ENCODE measurements at places on chromosomes 5 and 9.
A peak's percentile ranks its signal among the peaks of the same experiment; 100 is the strongest.

- no peak for DNase-seq
Observed at GRCh38 chr9:79711874-79712273, 140.1 kb downstream of the TLE4 start.

- DNase-seq = no peak
Observed at GRCh38 chr5:170238456-170239196, 5.8 kb downstream of the C5orf58 start.

GRCh38 chr5:4947893-4948536, 192.1 kb upstream of the ADAMTS16 start:
- DNase-seq = no peak

DNA sequence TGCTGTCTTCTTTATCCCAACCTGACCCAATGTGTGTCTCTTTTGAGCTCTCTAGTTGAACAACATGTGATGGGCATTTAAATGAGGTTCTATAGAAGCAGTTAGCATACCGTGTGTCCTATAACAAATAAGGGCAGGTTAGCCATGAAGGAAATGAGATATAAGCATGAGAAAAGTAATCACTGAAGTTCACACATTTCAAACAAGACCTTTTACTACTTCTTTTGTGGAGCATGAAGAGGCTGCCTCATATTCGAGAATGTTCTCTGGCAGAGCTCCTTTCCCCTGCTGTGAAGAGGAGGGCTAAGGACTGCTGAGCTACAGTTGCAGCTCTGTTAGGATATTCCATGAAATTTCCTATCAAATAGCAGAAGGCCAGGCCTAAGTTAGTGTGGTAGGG, 15.2 kb upstream of the SNCAIP start:
- no peak for DNase-seq

- DNase-seq = no peak
Observed at GRCh38 chr5:105978011-105978410, 1692.7 kb downstream of the EFNA5 start.

- peak; percentile 39 for DNase-seq
Observed at GRCh38 chr5:151141535-151141934, 16.0 kb downstream of the ANXA6 start.

DNA sequence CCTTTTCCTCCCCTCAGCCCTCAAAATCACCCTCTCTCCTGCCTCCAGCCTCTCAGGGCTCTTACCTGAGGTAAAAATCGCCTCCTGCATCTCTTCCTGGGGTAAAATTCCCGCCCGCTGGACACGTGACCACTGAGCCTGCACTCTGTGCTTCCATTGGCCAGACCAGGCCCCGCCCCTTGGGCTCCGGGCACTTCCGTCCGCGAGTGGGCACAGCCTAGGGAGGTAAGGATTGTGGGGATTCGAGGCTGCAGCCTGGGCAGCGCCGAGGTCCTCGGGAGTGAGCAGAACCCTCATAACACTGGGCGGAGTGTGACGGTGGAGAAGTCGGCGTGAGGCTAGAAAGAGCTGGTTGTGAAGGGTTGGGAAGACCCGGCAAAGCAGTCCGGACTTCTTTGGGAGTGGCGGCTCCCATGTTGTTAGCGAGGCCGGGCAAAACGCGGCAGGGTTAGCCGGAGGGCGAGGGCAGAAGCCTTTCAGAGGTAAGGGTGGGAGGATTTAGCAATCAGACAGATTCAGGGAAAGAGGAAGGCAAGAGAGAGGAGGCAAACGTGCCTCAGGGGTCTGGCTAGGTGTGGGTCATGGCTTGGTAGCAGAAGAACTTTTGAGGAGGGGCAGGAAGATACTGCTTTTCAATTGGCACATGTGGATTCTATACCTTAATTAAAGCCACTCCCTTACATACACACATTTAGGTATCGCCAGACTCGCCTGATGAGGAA, at the start of gene SHOC1:
TSS of gene SHOC1 (minus strand) at position 103 of the 722 bp plus-strand sequence. CDS start 3,519 bp downstream, outside the sequence.
- no peak for DNase-seq

GRCh38 chr5:88393716-88394535, 125.3 kb upstream of the TMEM161B start:
- no peak for DNase-seq

DNA sequence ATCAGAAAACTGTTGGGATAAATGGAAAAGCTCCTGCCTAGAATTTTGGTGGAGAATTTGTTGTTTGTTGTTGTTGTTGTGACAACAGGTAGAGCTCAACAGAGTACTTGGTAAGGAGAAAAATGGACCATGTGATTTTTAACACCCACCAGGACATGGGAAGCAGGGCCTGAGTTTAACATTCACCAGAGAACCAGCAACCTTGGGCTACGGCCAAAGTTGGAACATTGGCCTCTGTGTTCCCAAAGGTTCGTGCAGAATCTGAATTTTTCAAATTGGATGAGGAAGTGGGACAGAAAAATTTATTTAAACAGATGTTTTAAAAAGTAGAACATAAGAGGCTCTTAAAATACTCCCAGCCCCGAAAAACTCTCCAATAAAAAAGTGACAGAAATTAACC, 127.0 kb downstream of the GNA14 start:
- no peak for DNase-seq

DNA sequence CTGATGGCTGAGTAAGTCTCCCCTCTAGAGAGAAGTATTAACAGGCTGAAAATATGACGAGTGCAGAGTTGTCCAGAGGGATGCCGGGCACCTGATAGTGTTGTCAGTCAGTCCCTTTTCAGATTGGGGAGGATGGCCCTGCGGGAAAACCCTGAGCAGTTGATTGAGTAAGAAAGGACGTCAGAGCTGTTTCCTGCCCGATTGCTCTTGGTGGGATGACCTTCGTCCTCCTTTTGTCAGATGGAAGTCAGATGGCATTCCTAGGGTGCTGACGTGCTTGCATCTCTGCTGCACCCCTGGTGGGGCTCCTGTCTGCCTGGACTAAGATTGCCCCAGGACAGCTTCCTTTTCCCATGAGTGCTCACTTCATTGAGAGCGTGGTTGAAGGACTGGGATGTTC, 9.8 kb downstream of the ZNF354B start:
- DNase-seq = peak; percentile 31

DNA sequence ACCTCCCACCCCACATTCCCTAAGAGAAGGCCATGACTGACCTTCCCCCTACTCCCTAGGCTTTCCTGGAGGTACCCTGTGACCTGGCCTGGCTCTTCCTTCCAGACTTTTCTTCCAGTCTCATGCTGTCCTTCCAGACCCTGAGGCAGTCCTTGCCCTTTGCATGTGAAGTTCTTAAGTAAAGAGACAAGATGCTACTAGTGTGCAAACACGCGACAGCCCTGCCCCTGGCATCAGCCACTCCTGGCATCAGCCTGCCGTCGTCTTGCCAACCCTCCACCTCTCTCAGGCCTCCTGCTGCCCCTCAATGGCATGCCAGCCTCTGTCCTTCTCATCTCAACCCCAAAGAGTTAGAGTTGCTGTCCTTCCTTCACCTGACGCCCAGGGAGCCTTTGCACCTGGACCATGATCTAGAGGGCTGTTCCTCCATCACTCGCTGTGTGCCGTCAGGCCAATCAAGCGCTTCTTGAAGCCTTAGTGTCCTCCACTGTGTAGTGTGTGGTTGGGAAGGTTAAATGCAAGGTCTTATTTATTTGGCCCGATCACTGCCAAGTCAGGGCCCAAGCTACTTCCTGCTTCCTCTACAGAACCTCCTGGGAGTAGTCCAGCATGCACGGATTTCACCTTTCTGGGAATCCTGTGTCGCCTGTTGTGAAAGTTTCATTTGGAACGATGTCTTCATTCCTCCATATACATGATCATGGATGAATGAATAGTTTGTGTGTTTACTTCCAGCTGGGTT, 61.9 kb downstream of the WWC1 start:
- DNase-seq = no peak

Data from astrocyte of the spinal cord (primary cell).